ENCODE measurements at places on chromosomes 11 and 22.

DNA sequence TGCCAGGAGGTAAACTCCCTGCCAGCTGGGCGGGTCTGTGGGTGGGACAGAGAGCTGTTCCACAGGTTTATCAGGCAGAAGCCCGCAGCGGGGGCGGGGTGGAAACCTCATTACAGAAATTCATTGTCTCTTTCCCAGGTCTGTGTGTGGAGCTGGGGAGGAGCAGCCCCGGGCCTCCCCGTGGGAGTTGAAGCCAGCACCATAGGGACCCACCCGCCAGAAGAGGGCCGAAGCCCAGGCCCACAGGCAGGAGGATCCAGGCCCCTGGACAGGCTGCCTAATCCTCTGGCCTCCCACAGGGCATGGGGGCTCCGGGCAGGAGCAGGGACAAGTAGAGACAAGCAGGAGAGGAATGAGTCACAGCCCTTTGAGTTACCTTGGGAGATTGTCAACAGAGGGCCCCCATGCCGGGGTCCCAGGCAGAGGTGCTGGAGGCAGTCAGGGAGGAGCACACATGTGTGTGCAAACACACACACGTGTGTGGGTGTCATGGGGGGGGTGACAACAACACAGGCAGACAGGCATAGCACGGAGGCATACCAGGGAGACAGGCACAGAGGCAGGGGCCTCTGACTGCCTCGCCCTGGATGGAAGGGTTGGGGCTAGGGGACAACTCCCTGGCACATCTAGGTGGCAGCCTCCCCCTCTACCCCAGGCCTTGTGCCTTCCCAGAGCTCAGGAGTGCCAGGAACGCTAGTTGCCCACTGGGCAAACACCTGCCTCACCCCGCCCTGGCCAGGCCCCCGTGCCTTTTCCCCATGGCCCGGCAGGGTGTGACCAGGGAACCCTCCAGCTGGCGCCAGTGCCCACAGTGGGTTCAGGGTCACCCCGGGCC lies 1.4 kb downstream of the CDC42BPG start:
- DNase-seq = no peak

DNA sequence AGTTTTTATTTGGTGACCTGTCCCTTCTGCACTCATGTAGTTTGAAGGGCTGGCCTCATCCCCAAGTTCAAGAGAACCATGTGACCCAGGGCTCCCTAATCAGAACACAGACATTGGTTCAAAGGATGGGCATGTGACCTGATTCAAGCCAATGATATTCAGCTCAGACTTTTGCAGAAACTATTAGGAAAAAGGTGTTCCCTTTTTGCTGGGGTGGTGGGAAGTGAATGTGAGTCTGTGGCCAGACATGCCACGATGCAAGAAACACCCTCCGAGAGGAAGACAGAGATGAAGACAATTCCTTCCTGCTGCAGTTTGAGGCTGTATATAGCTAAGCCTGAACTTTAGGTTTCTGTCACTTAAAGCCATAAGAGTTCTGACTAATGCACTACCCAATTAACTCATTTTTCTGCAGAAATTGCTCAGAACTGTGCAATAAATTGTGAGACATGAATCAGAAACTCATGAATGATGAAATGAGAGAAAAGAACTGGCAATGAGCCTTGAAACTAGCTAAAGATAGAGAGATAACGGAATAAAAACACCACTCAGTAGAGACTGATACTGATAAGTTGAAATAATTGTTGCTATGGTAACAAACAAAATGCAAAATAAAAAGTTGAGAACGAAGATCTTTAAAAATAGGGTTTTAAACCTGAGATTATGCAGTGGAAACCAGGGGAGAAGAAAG lies 9.2 kb upstream of the MAPK1 start:
- DNase-seq = no peak

DNA sequence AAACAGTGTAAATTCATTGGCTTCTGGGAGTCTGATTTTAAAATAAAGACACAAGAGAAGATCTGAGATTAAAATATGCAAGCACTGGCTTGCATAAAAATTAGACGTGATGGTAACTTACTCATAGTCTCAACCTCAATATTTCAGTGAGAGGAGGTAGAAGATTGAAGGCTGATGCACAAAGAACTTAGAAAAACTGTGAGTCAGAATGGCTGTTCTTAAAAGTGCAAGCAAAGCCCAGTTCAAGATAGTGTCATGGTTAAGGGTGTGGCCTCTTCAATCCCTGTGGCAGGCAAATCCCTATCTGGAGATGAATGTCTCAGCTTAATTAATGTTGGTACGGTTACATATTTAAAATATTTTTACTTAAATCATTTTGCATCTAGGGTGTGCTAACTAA lies 33.6 kb upstream of the FIBIN start:
- no peak for DNase-seq

DNA sequence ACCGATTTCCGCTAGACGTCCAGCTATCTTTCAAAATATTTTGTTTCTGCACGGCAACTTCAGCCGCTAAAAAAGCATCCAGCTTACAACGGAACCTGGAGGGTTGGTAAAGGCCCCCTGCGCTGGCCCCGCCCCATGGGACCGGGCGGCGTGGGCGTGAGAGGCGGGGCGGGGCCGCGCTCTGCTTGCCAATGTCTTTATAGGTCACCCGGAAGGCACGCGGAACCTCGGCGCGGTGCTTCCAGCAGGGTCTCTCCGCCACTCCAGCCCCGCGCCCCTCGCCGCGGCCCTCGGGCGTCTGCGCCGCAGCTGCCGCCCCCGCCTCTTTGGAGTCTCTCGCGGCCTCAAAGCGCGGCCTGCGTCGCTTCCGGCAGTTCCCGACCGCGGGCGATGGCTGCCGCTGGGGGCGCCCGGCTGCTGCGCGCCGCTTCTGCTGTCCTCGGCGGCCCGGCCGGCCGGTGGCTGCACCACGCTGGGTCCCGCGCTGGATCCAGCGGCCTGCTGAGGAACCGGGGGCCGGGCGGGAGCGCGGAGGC lies at the start of gene FDX1:
FDX1 (plus strand) TSS at position 218 of the 536 bp plus-strand sequence; CDS start at position 391, 173 bp downstream.
- peak; percentile 91 for DNase-seq

GRCh38 chr11:111776398-111777093 lies 10.4 kb upstream of the PPP2R1B start:
- DNase-seq = no peak

- no peak for DNase-seq
Observed at GRCh38 chr11:36313750-36314433, 17.8 kb downstream of the PRR5L start.

GRCh38 chr11:33476945-33477606 lies 219.9 kb downstream of the HIPK3 start:
- DNase-seq = no peak

GRCh38 chr11:12540913-12541582 lies 133.2 kb upstream of the TEAD1 start:
- no peak for DNase-seq

DNA sequence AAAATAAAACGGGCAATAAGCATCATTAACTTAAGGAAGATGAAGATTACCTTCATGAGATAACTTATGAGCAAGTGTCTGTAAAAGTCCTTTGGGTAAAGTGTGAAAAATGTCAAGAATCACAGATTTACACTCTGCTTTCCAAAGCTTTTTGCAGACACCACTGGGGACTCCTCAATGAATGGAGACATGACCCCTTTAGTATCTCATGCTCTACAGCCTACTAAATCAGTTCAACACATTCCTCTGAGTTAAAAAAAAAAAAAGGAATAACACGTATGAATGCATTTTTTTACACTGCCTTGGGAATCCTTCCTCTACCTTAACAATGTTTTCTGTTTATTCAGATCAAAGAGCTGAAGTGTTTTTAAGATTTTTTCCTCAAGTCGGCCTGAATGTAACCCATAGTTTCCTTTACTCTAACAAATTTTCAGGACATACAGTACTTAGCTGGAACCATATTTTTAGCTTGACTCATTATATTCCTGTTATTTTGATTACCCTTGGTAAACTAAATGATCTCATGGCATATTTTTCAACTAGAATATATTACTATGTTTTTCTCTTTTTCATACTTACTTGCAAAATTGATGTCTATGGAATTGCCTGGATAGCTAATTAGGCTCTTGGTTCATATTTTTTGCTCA lies 25.9 kb upstream of the RAB30 start:
- DNase-seq = no peak

DNA sequence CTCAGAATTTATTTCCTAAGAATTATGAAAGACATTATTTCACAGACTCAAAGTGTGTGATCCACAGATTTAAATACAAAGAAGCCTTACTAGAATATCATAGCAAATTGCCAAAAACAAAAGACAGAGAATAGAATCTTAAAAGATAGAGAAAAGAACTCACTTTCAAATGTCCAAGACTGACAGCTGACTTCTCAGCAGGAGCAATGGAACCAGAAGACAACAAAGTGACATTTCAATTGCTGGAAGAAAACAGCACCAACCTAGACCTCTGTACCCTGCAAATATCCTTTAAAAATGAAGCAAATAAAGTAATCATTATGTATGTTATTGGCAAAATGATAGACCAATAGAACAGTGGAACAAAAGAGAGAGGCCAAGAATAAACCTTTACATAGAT lies 109.2 kb downstream of the TTC17 start:
- DNase-seq = no peak

DNA sequence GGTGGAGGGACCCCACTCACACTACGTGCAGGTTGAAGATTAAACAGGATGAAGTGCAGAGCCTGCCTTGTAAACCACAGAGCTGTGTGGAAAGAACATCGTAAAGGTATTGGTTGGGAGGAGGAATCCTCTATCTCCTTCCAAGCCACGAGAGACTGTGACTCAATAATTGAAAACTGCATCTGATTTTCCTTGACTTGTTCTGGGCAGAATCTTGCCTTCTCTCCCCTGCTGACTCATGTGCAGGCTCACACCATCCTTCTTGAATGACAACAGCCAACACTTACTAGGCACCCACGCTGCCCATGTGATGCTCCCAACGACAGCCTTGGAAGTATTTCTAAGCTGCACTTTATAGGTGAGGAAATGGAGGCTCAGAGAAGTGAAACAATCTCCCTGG lies 563.0 kb downstream of the MIAT start:
- DNase-seq = no peak

- no peak for DNase-seq
Observed at GRCh38 chr11:23090659-23091058, 230.4 kb upstream of the CCDC179 start.

- no peak for DNase-seq
Observed at GRCh38 chr11:131790586-131790985, 420.2 kb downstream of the NTM start.

DNA sequence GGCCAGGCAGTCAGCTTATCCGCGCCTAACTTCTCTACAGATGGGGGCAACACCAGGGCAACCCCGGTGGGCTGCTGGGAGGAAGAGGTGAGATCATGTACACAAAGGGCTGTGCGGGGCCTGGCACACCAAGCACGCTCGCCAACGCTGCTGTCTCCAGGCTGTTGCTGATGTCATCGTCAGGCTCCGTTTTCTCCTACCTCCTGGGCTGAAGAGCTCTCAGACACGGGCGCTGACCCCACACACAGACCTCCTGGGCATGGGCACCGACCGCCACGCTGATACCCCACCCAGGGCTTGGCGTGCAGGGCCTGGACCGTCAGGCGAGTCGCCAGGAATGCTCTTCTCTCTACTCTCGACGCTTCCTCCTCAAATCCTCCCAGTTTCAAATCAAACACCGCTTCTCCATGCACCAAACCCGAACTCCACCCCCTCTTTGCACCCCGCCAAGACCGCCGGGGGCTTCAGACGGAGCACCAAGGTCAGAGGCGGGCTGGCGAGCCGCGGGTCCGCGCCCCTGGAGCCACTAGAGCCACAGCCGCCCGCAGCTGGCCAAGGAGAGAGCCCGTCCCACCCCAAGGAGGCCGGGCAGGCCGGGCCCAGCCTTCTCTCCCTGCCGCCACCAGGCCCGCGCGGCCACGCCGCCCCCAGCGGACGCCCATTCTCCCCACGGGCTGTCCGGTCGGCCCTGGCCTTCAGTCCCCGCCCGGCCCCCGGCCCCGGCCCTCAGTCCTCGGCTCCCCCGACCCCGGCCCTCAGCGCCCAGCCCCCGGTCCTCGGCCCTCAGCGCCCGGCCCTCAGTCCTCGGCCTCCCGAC lies 772 bp downstream of the SBF1 start:
- peak; percentile 62 for DNase-seq

GRCh38 chr11:120881596-120881995 lies 142.3 kb upstream of the TBCEL start:
- DNase-seq = no peak

- no peak for DNase-seq
Observed at GRCh38 chr22:17631076-17631565, 2.6 kb upstream of the ATP6V1E1 start.

GRCh38 chr11:64656862-64657261 lies 65.8 kb downstream of the SLC22A12 start:
- no peak for DNase-seq

GRCh38 chr11:19949606-19950005 lies 210.7 kb downstream of the DBX1 start:
- no peak for DNase-seq
